ENCODE measurements at places on chromosomes 1 and 21.

DNA sequence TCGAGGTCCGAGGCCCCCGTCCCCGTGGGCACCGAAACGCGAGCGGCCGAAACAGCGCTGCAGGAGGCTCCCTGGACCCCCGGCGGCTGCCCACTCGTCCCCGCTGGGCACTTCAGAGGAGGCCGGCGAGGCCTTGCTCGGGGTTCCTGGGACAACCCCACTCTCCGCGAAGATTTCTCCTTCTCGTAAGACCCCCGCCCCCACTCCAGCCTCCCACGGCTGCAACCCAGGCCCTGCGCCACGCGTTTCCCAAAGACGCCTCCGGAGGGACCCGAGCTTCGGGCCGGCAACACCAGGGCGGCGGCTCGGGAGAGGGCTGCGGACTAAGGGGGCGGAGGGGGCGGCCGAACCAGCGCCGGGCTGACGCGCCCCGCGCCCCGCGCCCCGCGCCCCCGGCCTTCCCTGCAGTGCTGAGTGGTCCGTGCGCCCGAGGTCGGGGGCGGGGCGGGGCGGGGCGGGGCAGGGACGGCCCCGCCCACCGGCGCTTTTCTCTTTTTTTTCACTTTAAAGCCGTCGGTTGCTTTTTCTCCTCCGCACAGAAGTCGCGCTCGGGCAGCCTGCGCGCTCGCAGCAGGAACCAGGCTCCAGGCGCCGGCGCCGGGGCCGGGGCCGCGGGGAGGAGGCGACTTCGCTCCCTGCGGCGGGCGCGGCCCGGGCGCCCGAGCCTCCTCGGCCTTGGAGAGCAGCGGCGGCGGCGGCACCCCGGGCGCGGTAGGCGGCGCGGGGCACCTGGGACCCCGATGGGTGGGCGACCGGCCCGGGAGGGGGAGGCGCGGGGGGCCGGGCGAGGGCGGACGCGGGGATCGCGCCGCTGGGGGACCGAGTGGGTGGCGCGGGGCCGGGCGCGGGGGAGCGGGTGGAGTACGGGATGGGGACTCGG lies at the start of gene SPSB1:
Gene SPSB1 (plus strand): TSS at position 534 of the 880 bp plus-strand sequence. CDS start 62,998 bp downstream, outside the sequence.
- H3K27ac ChIP-seq = peak within 1 kb of the TSS; percentile 82
- no peaks in the 10 kb centered on the region for H3K36me3 ChIP-seq
- DNase-seq = peak; percentile 59

- H3K4me1 ChIP-seq = peaks cover 49% of the 10 kb centered on the region
- no peak overlapping the region for H3K4me3 ChIP-seq
- no peak for DNase-seq
- H3K27me3 ChIP-seq = no peaks in the 10 kb centered on the region
Observed at GRCh38 chr1:93658188-93658587, 23.4 kb downstream of the BCAR3 start.

GRCh38 chr1:3548156-3548893 lies 63.0 kb downstream of the MEGF6 start:
- H3K4me1 ChIP-seq = peaks cover 9% of the 10 kb centered on the region
- no peaks in the 10 kb centered on the region for H3K36me3 ChIP-seq
- H3K4me3 ChIP-seq = no peak overlapping the region
- no peaks in the 10 kb centered on the region for H3K27me3 ChIP-seq
- no peak overlapping the region for H3K27ac ChIP-seq

- H3K36me3 ChIP-seq = no peaks in the 10 kb centered on the region
- H3K27ac ChIP-seq = no peak overlapping the region
- H3K4me1 ChIP-seq = no peaks in the 10 kb centered on the region
- DNase-seq = no peak
- no peak overlapping the region for H3K4me3 ChIP-seq
Observed at GRCh38 chr1:22436948-22437347, 14.7 kb upstream of the ZBTB40 start.

DNA sequence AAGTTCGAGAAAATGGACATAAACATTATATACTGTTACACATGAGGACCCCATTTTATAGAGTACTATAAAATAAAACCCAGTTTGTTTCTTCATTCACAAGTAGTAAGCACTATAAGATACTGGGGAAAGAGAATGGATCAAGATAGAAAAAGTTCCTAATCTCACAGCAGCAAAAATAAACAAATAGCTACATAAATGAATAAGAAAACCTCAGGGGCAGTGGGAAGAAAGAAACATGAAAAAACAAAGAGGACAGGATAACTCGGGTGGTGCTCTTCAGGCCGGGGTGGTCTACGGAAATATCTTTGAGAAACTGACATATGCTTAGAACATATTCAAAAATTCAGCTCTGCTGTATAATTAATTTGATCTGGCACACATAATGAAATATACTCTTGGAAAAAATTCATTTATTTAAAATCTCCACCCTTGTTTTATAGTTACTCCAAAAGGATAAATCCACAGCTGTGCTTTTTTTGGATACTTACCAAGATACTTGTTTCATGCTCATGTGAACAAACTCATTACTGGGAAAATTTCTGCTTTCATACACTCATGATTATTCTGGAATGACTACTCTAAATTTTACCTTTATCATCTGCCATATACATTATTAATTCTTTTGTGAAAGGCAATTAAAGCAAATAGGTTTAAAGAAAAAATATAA lies 20.0 kb downstream of the CEP170 start:
- H3K4me3 ChIP-seq = no peak overlapping the region
- no peaks in the 10 kb centered on the region for H3K4me1 ChIP-seq
- no peak overlapping the region for H3K27ac ChIP-seq
- no peaks in the 10 kb centered on the region for H3K27me3 ChIP-seq
- no peak for DNase-seq

- no peaks in the 10 kb centered on the region for H3K4me1 ChIP-seq
- H3K36me3 ChIP-seq = no peaks in the 10 kb centered on the region
- no peaks in the 10 kb centered on the region for H3K27me3 ChIP-seq
- H3K27ac ChIP-seq = no peak overlapping the region
- no peak for DNase-seq
Observed at GRCh38 chr1:159594625-159595405, 7.2 kb downstream of the APCS start.

DNA sequence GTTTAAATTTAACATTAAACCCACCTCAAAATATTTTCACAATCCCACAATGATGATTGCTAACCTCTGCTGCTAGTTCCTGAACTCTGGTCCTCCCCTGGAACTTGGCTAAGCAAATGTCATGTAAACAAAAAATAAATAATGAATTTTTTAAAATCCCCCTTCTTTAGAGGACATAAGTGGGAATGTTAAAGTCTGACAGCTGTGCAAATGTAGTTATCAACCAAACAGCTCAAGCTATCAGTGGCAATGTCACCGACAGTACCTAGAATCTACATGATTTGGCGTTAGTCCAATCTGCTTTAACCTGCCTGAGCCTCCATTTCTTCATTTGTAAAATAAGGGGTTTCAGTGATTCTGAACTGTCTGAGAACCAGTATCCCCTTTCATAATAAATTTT lies 67.7 kb downstream of the GDAP2 start:
- no peak overlapping the region for H3K4me3 ChIP-seq
- no peaks in the 10 kb centered on the region for H3K27me3 ChIP-seq
- H3K27ac ChIP-seq = no peak overlapping the region
- DNase-seq = no peak

Data from tibial nerve (tissue), 4 donors.